ENCODE measurements at places on chromosomes 5 and 9. TPM values are rescaled to one million over a fixed set of nuclear protein-coding genes. Genes with fewer than 3 reads are reported as not detected.

Gene KIF24
- 0.12 TPM for total RNA-seq

Gene TMC1
- not detected for total RNA-seq

Gene CYLC2
- total RNA-seq, result not detected

Gene DNAH5
- total RNA-seq, result not detected

DNA sequence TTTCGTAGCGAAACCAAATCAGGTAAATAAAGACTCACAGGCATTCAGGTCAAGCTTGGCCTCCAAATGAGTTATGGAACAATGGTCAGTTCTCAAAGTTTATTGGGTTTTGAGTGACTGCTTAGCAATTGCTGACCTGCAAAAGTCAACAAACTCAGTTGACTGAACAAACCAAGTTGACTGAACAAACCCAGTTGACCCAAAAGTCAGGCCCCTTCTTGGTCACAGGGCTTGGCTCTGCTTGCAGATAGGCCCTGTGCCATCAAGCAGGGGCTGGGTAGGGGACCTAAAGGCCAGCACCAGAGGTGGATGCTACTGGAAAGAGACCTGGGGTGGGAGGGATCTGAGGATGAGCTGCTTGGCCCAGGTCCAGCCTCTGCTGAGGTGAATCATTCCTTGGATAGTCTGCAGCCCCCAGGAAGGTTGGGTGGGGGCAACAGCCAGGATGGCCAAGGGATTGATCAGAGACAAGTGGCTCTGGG is 64.6 kb downstream of the GADD45G start:
- H3K27ac ChIP-seq, result no peak overlapping the region
- no peaks in the 10 kb centered on the region for H3K4me1 ChIP-seq
- no peak overlapping the region for H3K4me3 ChIP-seq
- peaks cover 3% of the 10 kb centered on the region for H3K36me3 ChIP-seq
- DNase-seq, result no peak

DNA sequence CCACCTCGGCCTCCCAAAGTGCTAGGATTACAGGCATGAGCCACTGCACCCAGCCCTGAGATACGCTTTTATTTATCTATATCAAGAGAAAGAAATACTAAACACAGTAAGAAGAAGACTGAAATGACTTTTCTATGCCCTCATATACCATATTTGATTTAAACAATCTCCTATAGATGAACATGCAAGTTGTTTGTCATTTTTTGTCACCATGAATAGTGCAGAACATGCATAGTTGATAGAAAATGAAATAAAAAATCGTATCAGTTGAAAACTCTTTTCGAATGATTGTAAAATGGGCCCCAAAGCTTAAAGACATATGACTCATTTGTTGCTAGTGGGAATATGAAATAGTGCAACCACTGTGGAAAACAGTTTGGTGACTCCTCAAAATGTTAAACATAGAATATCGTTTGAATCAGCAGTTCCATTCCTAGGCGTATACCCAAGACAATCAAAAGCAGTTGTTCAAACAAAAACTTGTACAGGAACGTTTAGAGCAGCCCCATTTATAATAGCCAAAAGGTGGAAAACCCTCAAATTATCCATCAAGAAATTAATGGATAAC is 61.4 kb upstream of the ANKH start:
- peaks cover 5% of the 10 kb centered on the region for H3K27me3 ChIP-seq
- H3K4me1 ChIP-seq, result peaks cover 7% of the 10 kb centered on the region
- no peaks in the 10 kb centered on the region for H3K36me3 ChIP-seq
- H3K4me3 ChIP-seq, result no peak overlapping the region
- no peak overlapping the region for H3K27ac ChIP-seq
- DNase-seq, result no peak

- no peaks in the 10 kb centered on the region for H3K27me3 ChIP-seq
- no peak for DNase-seq
- H3K36me3 ChIP-seq, result peaks cover 2% of the 10 kb centered on the region
- H3K4me3 ChIP-seq, result no peak overlapping the region
- peaks cover under 1% of the 10 kb centered on the region for H3K4me1 ChIP-seq
- H3K27ac ChIP-seq, result no peak overlapping the region
Observed at GRCh38 chr9:111316796-111317195, 13.2 kb downstream of the OR2K2 start.

GRCh38 chr5:41527201-41527779 is 16.9 kb upstream of the PLCXD3 start:
- DNase-seq, result no peak
- no peaks in the 10 kb centered on the region for H3K4me1 ChIP-seq
- no peak overlapping the region for H3K27ac ChIP-seq
- no peaks in the 10 kb centered on the region for H3K36me3 ChIP-seq
- H3K27me3 ChIP-seq, result no peaks in the 10 kb centered on the region

DNA sequence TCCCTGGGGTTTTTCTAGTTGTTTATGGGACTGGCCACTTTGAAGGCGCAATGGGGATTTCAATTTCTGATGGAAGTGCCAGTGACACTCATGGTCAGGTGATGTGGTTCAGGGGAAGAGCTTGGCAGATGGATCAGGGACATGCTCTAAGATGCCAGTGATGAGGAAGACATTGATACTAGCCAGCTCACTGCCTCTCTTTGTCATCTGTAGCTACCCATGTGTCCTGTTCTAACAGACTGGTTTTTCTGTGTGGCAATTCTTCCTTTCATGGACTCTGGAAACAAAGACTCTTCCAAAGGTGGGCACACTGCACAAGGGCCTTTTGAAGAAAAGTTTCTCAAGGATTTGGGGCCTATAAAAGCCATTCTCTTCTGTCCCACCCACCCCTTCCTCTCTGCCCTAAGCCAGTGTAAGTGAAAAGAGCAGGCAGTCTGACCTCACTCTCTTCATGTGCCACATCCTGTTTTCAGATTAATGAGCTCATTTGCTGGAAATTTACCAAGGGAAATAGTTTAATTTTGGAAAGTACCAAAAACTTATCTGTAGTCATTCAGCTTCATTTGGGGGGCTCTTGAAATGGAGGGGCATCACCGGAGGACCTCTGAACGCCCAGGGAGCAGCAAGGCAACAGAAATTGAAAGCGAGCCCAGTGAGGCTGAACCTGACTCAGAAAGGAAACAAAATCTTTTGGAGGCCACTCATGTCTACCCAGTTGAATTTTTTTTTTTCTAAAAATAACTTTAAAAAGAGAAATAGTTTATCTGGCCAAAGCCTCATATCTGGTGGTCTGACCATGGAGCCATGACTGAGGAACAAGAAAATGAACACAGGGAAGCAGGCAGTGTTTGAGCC is 4.9 kb upstream of the TRAF1 start:
- H3K27ac ChIP-seq, result peak overlapping the region; percentile 100
- H3K4me3 ChIP-seq, result peak overlapping the region; percentile 82
- no peaks in the 10 kb centered on the region for H3K27me3 ChIP-seq
- H3K4me1 ChIP-seq, result peaks cover 64% of the 10 kb centered on the region
- peak; percentile 38 for DNase-seq
- peaks cover 5% of the 10 kb centered on the region for H3K36me3 ChIP-seq

Gene UIMC1
- 65.3 TPM for total RNA-seq

Gene GDA
- not detected for total RNA-seq

DNA sequence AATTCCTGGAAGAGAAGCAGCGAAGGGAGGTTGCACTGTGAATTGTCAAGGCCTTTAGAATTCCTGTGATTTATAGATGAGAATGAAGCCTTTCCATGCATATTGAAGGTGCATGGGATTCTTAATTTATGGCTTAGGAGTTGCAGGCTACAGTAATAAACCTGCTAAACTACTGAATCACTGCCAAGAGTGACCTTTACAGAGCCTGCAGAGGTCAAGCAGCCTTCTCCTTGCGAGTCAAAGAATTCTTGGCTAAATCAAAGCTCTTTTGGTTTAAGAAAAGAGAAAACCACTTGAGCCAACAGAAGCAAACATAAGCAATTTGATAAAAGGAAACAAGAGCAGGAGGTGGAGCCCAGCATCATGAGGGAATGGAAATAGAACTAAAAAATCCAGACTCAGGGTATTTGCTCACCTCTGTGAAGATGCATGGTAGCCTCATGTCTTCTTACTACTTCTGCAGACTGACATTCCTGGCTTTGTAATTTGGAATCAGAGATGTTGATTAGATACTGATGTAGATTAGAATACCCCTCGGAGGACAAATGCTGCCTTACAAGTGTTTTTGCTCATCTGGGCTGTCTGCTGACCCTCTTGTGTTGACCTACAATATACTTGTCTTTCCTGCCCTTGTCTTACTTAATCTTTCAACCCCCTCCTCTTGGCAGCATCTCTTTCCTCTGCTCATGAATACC is 90.3 kb upstream of the IFNK start:
- H3K27ac ChIP-seq, result no peak overlapping the region
- no peak overlapping the region for H3K4me3 ChIP-seq
- H3K4me1 ChIP-seq, result peaks cover 4% of the 10 kb centered on the region
- DNase-seq, result no peak

Gene PTPA
- 49.8 TPM for total RNA-seq

- H3K4me3 ChIP-seq, result no peak overlapping the region
- H3K4me1 ChIP-seq, result no peaks in the 10 kb centered on the region
- DNase-seq, result no peak
- H3K27me3 ChIP-seq, result no peaks in the 10 kb centered on the region
- H3K27ac ChIP-seq, result no peak overlapping the region
Observed at GRCh38 chr5:147667363-147667762, 115.2 kb downstream of the JAKMIP2 start.

Gene ZNF367
- 4.7 TPM for total RNA-seq

DNA sequence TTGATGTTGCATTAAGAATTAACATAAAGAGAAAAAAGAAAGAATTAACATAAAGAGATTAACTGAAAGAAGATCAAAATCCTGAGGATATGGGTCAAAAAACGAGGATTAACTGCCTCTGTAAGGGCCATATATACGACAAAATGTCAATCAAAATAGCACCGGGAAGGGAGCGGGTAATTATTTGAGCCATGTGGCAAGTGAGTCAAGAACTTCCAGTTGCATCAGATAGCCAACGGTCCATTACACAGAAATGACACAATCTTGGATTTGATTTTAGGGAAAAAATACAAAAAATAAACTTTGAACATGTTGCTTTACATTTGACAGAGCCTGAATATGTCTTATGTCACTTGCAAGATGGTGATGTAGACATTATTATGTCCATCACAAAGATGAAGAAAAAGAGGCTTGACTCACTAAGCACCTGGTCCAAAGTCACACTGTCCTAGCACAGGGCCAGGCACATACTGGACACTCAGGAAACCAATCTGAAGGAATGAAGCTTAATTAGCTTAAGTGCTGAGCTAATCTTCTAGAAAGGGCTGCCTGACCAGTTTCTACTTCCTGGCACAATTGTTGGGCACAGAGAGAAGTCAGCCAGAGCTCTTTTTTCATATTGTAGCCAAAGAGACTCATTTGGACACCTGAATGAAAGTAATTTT is 273.2 kb upstream of the PAPPA start:
- no peak overlapping the region for H3K27ac ChIP-seq
- no peaks in the 10 kb centered on the region for H3K36me3 ChIP-seq

Measured in T-helper 17 cell (primary cell).